ENCODE measurements at places on chromosomes 12 and 14.

GRCh38 chr12:50739611-50740010 is 24.3 kb upstream of the ATF1 start:
- DNase-seq, result no peak

DNA sequence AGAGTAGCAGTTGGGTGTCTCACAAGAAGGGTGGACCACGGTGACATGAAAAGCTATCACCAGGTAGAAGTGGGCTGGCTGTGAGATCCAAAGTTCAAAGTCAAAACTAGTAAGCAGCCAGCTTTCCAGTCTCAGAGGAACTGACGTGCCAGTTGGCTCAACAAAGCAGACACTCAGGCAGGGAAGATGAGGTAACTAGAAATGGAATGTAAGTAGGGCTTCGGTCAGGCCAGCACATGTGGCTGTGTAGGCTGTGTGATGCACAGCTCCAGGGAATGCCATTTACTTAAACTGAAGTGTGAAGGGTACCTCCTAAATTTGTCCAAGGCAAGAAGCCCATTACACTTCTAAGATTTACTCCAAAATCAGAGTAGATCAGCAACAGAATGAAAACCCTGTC is 43.6 kb downstream of the PTPRR start:
- DNase-seq, result no peak

GRCh38 chr12:92290350-92290695 is 144.7 kb upstream of the BTG1 start:
- DNase-seq, result no peak

- DNase-seq, result no peak
Measured at GRCh38 chr12:89863968-89864367, 155.3 kb upstream of the ATP2B1 start.

DNA sequence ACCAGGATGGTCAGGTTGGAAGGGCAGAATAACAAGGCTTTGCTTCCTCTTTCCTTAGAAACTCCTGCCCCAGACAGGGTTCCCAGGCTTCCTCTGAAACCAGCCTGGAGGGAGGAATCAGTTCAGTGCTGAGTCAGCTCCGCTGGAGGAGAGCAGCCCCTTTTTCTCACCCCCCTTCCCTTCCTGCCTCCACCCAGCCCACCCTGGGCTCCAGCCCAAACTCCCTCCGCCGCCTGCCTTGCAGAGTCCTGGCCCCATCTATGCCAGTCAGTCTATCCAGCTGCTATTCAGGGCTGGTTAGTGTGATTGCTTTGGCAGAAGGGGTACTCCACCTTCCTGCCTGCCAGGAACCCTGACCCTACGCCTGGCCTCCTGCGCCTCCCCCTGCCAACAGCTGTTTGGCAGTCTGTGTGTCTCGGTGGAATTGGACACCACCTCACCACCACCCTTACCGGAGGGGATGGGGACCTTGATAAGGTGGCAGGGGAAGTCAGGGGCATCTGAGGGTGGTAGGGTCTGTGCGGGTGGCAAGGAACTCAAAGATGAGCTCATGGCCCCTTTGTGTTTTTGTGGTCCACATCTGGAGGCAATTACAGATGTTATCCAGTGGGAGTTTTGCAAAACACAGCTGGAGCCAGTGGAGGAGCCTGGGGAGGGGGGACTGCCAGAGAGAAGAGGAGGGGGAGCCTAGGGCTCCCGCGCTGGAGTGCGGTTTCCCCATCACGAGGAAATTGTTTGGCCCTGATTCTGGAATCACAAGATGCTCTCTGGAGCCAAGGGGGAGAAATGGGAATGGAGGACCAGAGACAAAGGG is 12.2 kb downstream of the MMP14 start:
- DNase-seq, result no peak

GRCh38 chr12:84658877-84659276 is 253.7 kb downstream of the SLC6A15 start:
- no peak for DNase-seq

DNA sequence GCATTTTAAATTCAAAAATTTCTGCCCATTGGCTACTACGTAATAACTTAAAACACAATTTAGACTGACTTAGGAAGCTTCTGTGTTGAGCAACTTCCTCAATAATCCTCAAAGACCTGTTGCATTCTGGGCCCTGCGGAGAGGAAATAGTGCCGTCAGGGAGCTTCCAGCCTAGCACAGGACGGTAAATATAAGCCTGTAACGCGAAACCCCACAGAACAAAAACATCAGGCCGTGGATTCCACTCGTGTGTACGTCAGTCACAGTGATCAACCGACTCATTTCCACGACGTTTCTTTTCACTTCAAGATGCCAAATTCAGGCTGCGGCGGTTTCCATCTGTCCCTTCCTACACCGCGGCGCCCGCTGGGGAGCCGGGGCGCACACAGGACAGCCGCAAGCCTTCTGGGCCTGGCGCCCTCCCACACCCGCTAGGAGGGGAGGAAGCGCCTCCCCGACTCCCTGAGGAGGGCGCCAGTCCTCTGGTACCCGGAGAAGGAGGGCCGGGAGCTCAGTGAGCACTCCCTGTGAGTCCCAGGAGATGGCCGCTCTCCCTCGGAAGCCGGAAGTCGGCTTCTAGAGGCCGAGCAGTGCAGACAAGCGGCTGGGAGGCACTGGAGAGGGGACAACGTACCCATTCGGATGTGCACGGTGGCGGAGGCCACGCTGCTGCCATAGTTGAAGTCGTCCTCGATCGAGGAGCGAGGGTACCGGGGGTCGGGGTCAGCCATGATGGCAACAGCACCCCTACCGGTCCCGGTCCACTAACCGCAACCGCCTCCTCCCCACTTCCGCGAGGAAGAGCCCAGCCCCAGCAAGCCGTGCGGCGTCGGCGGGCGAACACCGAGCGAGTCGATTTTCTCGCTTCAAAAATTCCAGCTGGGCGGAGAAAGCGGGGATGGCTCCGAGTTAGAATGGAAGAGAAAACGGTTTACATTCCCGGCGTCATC is at the start of gene TMBIM4:
TSS of gene TMBIM4 (minus strand) at position 776 of the 950 bp plus-strand sequence. CDS start at position 731, 45 bp downstream.
- DNase-seq, result peak; percentile 93

DNA sequence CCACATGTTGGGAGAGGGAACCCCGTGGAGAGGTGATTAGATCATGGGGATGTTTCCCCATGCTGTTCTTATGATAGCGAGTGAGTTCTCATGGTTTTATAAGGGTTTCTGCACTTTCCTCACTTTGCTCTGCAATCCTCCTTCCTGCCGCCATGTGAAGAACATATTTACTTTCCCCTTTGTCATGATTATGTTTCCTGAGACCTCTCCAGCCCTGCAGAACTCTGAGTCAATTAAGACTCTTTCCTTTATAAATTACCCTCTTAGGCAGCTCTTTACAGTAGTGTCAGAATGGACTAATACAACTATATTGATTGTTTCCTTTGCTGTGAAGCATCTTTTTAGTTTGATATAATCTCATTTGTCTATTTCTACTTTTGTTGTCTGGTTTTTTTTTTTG is 13.1 kb upstream of the RASSF9 start:
- DNase-seq, result no peak

GRCh38 chr14:95322651-95323050 is 2.9 kb upstream of the CLMN start:
- DNase-seq, result no peak

Measured in right lobe of liver (tissue), 6 donors.